ENCODE measurements at places on chromosomes 4 and X. TPM values are rescaled to one million over a fixed set of nuclear protein-coding genes. Genes with fewer than 3 reads are reported as not detected.

GRCh38 chr4:85531560-85532341 lies 56.8 kb downstream of the ARHGAP24 start:
- no peaks in the 10 kb centered on the region for H3K27me3 ChIP-seq

DNA sequence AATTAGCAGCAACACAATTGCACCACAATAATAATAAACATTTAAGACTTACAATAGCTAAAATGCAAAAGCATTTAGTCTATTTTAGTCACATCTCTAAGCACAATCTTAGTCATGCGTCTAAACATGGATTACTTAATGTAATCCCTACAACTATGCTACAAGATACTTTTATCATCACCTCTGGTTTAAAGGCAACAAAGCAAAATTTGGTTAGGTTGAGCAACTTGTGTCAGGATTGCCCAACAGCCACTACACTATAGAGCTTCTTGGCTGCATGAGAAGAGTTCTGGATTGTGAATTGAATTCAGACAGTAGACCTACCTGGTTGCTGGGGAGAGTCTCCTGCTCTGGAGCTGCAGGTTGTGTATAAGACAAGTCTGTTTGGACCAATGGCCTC lies 146.5 kb upstream of the PUDP start:
- no peaks in the 10 kb centered on the region for H3K4me1 ChIP-seq
- no peak overlapping the region for H3K27ac ChIP-seq
- no peaks in the 10 kb centered on the region for H3K27me3 ChIP-seq
- no peak for DNase-seq
- no peak overlapping the region for H3K4me3 ChIP-seq

- no peaks in the 10 kb centered on the region for H3K36me3 ChIP-seq
- H3K4me3 ChIP-seq, result no peak overlapping the region
- H3K4me1 ChIP-seq, result peaks cover 21% of the 10 kb centered on the region
- peak overlapping the region; percentile 44 for H3K27ac ChIP-seq
- no peaks in the 10 kb centered on the region for H3K27me3 ChIP-seq
Observed at GRCh38 chr4:26452565-26453531, 37.4 kb downstream of the CCKAR start.

DNA sequence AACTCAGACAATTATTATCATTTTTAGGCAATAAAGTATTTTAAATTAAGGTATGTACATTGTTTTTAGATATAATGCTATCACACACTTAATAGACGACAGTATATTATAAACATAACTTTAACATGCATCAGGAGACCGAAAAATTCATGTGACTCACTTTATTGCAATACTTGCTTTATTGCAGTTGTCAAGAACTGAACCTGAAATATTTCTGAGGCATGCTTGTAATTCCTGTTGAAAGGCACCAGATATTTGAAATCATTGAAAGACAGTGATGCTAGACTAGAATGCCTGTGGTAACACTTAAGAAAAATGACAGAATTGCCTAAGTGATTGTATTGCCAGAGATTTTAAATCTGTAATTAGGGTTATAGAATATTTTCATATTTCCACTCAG lies 175.6 kb upstream of the MAGEB2 start:
- no peak overlapping the region for H3K27ac ChIP-seq
- no peak overlapping the region for H3K4me3 ChIP-seq
- H3K36me3 ChIP-seq, result no peaks in the 10 kb centered on the region
- H3K27me3 ChIP-seq, result no peaks in the 10 kb centered on the region
- H3K4me1 ChIP-seq, result no peaks in the 10 kb centered on the region

DNA sequence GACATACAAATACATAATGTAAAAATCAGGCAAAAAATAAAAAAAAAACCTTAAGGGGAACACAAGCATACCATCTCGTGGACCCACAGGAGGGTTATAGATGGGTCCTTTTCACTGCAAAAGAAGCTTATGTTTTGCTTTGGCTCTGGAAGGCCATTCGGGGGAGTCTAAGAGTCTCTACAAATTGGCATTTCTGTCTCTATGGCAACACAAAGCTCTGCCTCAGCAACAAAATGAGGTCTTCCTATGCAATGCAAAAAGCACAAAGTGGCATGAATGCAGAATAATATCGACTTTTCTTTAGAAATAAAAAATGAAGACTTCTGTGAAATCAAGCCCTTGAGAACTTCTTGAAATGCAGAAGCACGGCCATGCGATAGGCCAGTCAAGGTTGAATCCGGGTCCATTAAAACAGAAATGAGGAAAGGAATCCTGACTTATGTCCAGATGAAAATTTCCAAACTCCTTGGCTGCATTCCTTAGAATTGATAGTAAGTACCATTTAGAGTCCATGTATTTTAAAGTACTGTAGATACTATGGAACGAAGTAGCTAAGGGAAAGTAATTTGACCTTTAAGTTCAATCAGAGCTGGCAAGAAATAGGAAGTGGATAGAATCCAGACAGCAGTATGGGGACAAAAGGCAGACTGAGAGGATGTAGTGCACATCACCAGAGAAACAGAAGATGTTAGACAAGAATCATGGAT lies 63.7 kb upstream of the PDLIM3 start:
- H3K36me3 ChIP-seq, result no peaks in the 10 kb centered on the region
- H3K4me3 ChIP-seq, result no peak overlapping the region
- DNase-seq, result no peak
- no peaks in the 10 kb centered on the region for H3K27me3 ChIP-seq
- H3K27ac ChIP-seq, result peak overlapping the region; percentile 33

- H3K27ac ChIP-seq, result no peak overlapping the region
- no peaks in the 10 kb centered on the region for H3K27me3 ChIP-seq
- H3K36me3 ChIP-seq, result no peaks in the 10 kb centered on the region
- no peaks in the 10 kb centered on the region for H3K4me1 ChIP-seq
Observed at GRCh38 chr4:130850019-130850524, 1754.1 kb downstream of the C4orf33 start.

DNA sequence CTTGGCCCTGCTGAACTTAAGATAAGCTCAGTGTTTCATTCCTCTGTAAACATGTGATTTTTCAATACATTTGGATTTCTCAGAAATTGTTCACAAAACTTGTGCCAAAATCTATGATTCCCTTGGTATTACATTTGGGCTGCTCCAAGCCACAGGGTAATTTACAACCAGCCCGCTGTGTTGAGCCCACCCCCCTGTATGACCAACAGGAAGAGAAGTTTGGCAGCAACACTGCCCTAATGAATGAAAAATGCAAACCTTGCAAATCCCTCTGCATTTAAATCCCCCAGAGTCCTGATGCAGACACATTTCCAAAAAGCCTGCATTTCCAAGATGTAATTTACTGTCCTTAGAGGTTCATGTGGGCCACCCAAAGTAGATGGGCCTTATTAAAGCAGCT lies 34.1 kb upstream of the GAB1 start:
- DNase-seq, result no peak
- H3K4me3 ChIP-seq, result no peak overlapping the region
- no peaks in the 10 kb centered on the region for H3K36me3 ChIP-seq
- no peak overlapping the region for H3K27ac ChIP-seq

GRCh38 chr4:106287353-106287969 lies 28.5 kb downstream of the TBCK start:
- H3K4me1 ChIP-seq, result peaks cover 6% of the 10 kb centered on the region
- H3K27me3 ChIP-seq, result no peaks in the 10 kb centered on the region
- no peak for DNase-seq
- H3K27ac ChIP-seq, result no peak overlapping the region

PAGE5 gene
- not detected for total RNA-seq

TMEM31 gene
- total RNA-seq, result not detected

CC2D2A gene
- total RNA-seq, result 50.4 TPM

NEUROG2 gene
- total RNA-seq, result not detected

All from sigmoid colon (tissue), 7 donors.